ENCODE measurements at places on chromosomes 11 and 22.

GRCh38 chr22:32721328-32722180, 80.0 kb upstream of the TIMP3 start:
- no peak for DNase-seq

DNA sequence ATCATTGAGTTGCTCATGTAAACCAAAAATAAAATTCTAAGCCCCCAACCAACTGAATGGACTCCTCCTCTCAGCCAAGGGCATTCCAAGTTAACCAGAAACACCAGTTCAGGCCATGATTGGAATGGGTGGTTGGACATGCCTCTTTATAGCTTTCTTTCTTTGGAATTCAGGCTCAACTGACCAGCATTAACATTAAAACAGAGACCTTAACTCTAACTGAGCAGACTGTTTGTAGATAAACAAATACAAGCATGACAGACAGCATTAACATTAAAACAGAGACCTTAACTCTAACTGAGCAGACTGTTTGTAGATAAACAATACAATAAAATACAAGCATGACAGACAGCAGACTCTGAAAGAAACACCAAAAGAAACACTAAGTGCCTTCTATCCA, 278.2 kb downstream of the DLG2 start:
- DNase-seq, result no peak

DNA sequence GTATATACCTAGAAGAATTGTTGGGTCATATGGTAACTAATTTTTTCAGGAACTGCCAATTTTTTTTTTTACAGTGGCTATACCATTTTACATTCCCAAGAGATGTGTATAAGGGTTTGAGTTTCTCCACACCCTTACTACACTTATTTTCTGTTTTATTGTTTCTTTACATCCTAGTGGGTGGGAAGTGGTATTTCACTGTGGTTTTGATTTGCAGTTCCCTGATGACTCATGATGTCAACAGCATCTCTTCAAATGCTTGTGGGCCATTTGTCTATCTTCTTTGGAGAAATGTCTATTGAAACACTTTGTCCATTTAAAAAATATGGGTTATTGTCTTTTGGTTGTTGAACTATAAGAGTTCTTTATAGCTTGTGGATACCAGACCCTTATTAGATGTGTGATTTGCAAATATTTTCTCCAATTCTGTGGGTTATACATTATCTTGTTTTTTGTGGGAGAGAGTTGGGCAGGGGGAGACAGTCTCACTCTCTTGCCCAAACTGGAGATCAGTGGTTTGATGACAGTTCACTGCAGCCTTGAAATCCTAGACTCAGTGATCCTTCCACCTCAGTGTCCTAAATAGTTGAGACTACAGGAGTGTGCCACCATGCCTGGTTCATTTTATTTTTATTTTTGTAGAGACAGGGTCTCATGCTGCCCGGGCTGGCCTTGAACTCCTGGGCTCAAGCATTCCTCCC, 30.3 kb upstream of the PISD start:
- DNase-seq, result peak; percentile 48

- DNase-seq, result peak; percentile 84
Measured at GRCh38 chr22:34800260-34800980, 265.5 kb upstream of the ISX start.

- no peak for DNase-seq
Measured at GRCh38 chr22:35649026-35649553, 844 bp downstream of the APOL6 start.

DNA sequence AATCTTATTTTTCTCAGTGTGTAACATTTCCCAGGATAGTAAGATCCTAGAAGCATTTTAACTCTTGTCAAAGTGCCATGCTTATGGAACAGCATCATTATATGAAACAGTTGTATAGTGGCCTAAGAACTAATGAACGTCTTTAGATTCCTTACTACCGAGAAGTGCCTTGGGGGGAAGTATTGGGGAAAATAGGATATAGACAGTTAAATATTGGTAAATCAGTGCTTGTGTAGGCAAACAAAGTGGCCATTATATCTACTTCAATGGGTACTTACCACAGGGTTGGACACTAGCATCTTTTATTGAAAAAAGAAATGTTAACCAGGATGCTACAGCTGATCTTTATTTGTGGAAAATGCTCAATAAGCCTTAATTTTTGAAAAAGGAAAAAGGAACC, 11.3 kb downstream of the FAR1 start:
- DNase-seq, result no peak

DNA sequence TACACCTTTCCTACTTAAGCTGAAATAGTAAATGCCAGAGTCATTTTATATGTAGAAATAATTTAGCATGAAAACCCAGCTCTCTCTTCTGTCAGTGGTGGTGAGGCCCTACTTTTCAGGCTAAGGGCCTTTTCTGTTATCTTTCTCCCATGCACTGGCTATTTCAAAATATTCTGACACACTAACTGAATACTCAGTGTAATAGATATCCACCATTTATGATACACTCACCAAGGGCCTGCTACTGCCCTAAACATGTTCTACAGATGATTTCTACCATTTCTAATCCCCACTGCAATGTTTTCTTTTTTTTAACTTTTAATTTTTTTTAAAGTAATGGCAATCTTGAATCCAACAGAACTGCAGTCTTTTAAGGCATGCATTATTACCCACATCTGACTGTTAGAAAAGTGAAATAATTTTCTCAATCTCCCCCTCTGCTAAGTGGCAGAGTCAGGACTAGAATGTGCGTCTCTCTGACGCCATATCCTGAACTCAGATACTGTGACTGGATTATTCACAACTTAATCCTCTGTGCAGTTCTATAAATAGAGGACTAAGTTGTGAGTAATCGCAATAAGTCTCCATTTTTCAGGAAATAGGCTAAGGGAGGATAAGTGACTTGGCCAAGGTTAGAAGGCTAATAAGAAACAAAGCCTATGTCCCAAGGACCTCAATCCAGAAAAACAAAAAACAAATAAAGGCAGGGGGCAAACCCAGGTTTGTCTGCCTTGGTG, 44.0 kb downstream of the GRAMD1B start:
- peak; percentile 89 for DNase-seq

GRCh38 chr11:100229086-100229485, 458.0 kb upstream of the ARHGAP42 start:
- no peak for DNase-seq

DNA sequence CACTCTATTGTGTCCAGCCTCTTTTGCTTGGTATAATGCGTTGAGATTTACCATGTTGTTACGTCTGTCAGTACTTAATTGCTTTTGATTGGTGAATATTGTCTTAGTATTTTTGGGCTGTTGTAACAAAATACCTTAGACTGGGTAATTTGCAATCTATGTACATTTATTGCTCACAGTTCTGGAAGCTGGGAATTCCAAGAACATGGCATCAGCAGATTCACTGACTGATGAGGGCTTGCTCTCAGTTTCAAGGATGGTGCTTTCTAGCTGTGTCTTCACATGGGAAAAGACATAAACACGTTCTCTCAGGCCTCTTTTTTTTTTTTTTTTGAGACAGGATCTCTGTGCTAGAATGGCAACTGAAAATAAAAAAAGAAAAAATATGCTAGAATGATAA, 46.7 kb upstream of the INCENP start:
- DNase-seq, result peak; percentile 45

DNA sequence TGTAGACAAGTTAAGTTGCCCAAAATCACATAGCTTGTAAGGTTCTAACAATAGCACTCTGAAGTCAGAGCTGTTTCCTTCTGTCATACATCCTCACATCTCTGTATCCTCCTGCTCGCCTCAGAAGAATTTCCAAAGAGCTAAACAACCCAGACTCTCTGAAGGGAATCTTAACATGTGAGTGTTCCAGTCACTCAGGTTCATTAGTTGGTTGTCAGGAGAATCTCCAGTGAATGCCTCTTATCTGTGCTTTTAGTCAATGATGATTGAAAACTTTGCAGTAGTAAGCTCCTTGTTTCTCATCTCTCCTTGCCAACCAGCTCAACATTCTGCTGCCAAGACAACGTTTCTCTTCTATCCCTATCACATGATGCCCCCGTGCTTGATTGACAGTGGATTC, 195.5 kb downstream of the C11orf91 start:
- DNase-seq, result no peak

DNA sequence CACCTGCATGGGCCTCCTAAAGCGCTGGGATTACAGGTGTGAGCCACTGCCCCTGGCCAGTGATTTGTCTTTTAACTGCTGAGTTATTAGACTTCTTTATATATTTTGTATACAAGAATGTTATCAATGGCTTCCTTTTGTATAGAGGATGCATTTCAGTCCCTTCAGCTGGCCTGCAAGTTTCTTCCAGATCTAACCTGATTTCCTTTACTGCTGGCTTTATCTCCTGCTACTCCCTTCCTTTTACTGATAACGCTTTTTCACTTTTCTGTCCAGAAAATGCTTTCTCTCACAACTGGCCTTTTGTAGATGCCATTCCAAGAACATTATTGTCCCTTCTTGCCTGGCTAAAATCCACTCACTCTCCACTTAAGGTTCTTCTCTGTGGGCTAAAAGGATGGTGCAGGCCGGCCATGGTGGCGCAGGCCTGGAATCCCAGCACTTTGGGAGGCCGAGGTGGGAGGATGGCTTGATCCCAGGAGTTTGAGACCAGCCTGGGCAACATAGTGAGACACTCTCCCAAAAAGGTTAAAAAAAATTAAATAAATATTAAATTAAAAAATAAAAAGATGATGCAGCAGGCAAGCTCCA, 118.1 kb downstream of the NECTIN1 start:
- DNase-seq, result no peak

GRCh38 chr11:662689-663274, 25.7 kb downstream of the DRD4 start:
- DNase-seq, result peak; percentile 57

DNA sequence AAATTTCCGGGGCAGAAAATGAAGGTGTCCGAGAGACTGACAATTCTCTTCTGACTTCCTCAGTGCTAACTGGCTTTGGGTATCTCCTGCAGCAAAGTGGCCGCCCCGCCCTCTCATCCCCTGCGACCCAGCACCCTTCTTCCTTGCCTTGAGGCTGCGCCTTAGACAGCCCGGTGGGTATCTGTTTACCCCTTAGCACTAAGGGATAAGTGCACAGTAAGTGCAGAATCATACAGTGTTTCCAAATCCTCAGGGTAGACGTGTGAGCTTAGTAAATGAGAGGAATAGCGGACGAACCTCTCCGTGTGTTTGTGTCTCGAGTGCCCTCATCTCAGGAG, 368 bp upstream of the CHORDC1 start:
- DNase-seq, result no peak

- DNase-seq, result no peak
Measured at GRCh38 chr22:27244328-27244727, 557.2 kb downstream of the MN1 start.

DNA sequence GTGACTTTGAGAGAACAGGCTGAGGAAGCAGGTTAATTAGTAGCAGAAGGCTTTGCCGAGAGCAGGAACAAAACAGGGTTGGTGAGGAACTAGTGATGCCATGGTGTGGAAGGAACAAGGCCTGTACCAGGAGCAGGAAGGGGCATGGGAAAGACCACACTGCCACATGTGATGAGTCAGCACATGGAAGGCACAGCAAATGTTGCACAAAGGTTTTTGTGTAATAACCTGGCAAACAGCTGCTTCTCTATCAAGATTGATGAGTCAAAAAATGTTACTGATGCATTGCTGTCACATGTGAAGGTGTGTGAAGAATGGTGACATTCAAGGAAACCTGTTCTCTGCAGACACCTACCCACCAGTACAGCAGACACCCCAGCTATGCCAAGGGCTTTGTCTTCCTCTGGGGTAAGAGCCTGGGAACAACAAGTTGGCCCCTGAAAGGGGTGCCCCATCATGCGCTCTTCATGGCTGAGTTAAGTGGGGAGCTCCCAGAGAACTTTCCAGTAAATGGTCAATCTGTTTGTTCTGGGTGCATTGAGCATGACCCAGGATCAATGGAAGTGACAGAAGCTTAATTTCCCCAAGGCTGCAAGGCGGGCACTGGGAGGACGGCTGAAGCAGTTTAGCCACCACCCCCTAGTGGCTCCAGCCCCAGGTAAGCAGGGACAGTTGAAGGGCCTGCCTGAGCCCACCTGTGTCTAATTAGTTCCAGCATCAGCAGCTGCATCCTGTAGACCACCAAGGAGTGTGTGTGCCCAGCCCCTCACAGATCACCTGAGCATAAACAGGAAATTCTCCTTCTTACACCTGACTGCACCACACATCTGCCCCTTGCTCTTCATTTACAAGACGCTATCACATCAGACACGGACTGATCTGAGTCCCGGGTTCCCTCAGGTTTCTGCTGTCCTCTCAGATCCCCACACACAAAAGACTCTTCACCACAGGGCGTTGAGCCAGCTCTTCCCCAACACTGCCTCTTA, 47.6 kb downstream of the GGTLC2 start:
- peak; percentile 7 for DNase-seq

GRCh38 chr22:26770624-26771023, 113.2 kb downstream of the MIAT start:
- peak; percentile 86 for DNase-seq

DNA sequence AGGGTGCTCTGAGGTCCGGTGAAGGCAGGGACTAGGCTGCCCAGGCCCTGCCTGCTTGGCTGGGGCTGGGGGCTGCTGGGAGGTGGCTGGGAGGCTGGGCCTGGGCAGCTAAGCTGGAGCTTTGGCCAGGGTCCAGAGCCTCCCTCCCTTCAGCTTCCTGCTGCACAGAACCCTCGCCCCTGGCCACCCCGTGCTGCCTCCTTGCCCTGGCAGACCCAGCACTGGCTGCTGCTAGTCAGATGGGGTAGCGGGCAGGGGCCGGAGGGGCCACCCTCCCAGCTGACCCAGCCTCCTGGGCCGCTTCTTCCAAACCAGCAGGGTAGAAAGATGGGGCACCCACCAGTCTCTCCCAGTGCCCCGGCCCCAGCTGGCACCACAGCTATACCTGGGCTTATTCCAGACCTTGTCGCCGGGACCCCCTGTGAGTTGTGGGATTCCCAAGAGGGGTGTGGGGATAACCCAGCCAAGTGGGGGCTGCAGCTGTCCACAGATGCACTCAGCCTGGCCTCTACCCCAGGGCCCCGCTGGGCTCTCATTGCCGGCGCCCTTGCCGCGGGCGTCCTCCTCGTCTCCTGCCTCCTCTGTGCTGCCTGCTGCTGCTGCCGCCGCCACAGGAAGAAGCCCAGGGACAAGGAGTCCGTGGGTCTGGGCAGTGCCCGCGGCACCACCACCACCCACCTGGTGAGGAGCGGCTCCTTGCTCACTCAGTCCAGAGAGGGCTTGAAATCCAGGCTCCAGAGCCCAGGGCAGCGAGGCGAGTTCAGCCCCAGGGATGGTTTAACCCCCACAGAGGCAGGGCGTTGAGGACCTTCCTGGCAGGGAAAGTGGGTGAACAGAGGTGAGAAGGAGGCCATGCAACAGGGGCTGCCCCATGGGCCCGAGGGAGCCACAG, at the start of gene SYT8:
SYT8 (plus strand) TSS at position 212 of the 892 bp plus-strand sequence; CDS start at position 328, 116 bp downstream.
- no peak for DNase-seq
